ENCODE measurements at places on chromosomes 6 and 20. TPM values are rescaled to one million over a fixed set of nuclear protein-coding genes. Genes with fewer than 3 reads are reported as not detected.

DNA sequence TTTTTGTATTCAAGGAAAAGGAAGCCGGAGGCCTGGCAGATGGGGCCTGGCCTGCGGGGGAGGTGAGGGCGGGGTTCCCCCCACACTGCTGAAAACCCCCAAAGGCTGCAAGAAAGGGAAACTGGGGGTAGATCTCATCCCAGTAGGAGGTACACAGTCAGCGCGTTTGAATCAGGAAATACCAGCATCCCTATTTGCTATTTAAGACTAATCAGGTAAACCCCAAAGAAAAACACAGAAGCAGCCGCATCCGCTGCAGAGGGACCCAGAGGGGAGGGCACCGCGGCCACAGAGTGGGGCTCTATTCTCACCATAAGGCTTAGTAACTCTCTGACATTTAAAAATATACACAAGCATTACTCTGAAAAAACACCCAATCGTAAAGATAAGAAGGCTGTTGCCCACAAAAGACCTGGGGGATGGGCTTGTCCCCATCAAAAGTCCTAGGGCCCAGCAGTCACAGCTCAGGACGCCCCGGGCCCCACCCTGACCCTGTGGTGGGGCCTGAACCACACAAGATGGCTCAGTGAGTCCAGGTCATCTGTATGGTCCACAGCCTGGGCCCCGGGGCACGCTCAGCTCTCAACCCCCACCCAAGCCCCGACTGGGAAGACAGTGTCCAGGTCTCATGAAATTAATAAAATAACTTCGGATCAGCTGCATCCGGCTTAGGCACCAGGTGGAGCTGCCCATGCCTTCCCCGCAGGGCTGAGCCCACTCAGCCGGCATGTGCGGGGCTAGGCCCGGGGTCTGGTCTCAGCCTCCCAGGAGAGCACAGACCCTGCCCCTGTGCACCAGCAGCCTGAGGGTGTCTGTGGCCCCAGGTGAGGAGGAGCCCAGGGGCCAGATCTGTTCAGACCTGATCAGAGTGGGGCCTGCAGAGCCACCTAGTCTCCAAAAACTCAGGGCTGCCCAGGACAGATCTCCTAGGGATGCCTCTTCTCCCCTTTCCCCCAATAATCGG is 31.0 kb downstream of the KCNQ2 start:
- no peaks in the 10 kb centered on the region for H3K36me3 ChIP-seq
- no peak for DNase-seq
- H3K27me3 ChIP-seq: no peaks in the 10 kb centered on the region
- H3K4me1 ChIP-seq: no peaks in the 10 kb centered on the region
- no peak overlapping the region for H3K4me3 ChIP-seq

GRCh38 chr20:32063695-32064094 is 11.7 kb downstream of the HCK start:
- no peak for DNase-seq
- H3K36me3 ChIP-seq: no peaks in the 10 kb centered on the region
- H3K27me3 ChIP-seq: peaks cover 39% of the 10 kb centered on the region
- no peaks in the 10 kb centered on the region for H3K4me1 ChIP-seq

GRCh38 chr6:26457264-26457805 is 420 bp upstream of the BTN2A1 start:
- DNase-seq: peak; percentile 76
- H3K4me3 ChIP-seq: peak overlapping the region; percentile 63
- H3K36me3 ChIP-seq: peaks cover 10% of the 10 kb centered on the region
- H3K4me1 ChIP-seq: peaks cover 46% of the 10 kb centered on the region
- peak overlapping the region; percentile 98 for H3K27ac ChIP-seq

- H3K4me1 ChIP-seq: peaks cover 8% of the 10 kb centered on the region
- H3K36me3 ChIP-seq: no peaks in the 10 kb centered on the region
- H3K27ac ChIP-seq: no peak overlapping the region
- no peaks in the 10 kb centered on the region for H3K27me3 ChIP-seq
- no peak for DNase-seq
- no peak overlapping the region for H3K4me3 ChIP-seq
Observed at GRCh38 chr6:34518669-34519365, 37.3 kb downstream of the SPDEF start.

DNA sequence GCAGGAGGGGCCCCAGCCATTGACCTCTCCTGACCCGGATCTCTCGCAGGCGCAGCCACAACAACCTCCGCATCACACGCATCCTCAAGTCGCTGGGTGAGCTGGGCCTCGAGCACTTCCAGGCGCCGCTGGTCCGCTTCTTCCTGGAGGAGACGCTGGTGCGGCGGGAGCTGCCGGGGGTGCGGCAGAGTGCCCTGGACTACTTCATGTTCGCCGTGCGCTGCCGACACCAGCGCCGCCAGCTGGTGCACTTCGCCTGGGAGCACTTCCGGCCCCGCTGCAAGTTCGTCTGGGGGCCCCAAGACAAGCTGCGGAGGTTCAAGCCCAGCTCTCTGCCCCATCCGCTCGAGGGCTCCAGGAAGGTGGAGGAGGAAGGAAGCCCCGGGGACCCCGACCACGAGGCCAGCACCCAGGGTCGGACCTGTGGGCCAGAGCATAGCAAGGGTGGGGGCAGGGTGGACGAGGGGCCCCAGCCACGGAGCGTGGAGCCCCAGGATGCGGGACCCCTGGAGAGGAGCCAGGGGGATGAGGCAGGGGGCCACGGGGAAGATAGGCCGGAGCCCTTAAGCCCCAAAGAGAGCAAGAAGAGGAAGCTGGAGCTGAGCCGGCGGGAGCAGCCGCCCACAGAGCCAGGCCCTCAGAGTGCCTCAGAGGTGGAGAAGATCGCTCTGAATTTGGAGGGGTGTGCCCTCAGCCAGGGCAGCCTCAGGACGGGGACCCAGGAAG is 4.5 kb upstream of the COL9A3 start:
- peaks cover 68% of the 10 kb centered on the region for H3K36me3 ChIP-seq
- H3K27me3 ChIP-seq: peaks cover 17% of the 10 kb centered on the region
- no peak overlapping the region for H3K4me3 ChIP-seq
- H3K27ac ChIP-seq: no peak overlapping the region
- H3K4me1 ChIP-seq: peaks cover 21% of the 10 kb centered on the region
- DNase-seq: no peak

DNA sequence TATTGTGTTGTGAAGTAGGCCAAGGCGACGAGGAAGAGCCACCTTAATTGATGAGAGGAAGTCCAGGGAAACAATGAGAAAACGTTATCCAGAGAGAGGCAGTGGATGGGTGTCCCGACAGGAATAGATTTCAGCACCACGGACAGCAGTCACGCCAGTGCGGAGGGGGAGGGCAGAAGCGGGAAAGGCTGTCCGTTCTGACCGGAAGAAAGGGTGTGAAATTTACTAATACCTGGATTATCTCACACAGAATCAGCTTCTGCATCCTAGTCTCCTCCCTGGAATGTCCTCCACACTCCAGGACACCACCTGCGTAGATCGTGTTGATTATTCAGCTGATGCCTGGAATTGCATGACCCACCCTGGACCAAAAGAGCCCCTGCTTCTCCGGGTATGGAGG is 7.4 kb upstream of the BPIFA3 start:
- no peaks in the 10 kb centered on the region for H3K4me1 ChIP-seq
- H3K4me3 ChIP-seq: no peak overlapping the region
- DNase-seq: peak; percentile 78
- H3K27ac ChIP-seq: no peak overlapping the region

DNA sequence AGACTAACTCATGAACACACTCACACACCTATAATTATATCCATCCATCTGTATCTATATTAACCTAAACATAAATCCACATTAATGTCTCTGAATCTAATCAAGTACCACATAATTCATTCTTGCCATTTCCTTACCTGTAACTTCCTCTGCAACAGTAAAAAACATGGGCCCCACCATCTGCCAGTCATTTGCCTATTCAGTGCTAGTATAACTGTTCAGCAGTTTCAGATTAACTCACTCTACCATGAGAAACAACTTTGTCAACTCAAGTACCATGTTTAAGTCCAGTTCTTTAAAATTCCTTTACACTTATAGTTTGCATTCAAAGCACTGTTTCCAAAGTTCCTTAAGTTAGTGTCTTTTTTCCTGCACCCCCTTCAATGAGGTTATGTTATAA is 68.8 kb downstream of the LAMP5 start:
- H3K4me1 ChIP-seq: no peaks in the 10 kb centered on the region
- H3K27me3 ChIP-seq: no peaks in the 10 kb centered on the region
- no peaks in the 10 kb centered on the region for H3K36me3 ChIP-seq

DNA sequence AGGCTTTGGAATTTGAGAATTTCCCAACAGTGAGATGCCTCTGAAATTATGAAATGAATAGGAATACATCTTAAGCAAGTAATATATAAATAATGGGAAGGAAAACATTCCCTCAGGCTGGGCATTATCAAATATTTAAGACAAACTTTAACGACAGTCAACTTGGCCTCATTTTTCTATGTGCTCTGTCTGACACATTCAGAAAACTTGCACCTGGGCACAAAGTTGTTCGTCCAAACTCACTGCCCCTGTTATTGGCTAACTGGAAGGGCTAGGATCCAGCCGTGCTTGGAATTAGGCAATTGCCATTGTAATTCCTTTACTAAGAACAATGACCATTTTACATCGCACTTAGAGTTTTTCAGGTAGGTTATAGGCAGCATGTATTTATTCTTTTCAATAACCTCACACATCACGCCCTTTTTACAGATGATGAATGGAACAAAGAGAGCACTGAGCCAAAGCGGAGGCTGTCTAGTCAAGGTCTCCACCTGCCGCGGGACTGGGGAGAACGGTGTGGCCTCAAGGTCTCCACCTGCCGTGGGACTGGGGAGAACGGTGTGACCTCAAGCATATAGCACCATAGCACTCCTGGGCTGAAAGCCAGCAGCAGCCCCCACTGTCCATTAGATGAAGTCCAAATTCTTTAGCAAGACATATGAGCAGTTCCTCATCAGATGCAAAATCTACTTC is 40.7 kb upstream of the FOXQ1 start:
- no peaks in the 10 kb centered on the region for H3K27me3 ChIP-seq
- DNase-seq: no peak
- no peaks in the 10 kb centered on the region for H3K36me3 ChIP-seq
- no peak overlapping the region for H3K4me3 ChIP-seq

Gene PSORS1C2
- polyA plus RNA-seq: not detected

DNA sequence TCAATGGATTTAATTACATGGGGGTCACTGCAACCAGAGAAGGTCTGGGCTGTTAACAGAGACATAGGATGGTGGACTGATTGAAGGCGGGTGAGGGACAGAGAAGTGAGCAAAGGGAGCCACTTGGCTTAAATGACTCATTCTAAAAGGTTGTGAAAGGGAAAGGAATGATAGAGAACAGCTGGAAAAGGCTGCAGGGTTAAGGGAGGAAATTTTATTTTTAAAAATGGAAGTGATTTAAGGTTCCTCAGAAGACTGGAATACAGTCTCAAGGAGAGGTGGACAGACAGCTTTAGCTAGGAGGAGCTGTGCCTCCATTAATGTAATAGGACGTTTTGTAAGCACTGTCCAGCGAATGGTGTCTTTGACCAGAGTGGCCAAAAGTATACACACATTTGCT is 46.7 kb downstream of the RGS17 start:
- no peaks in the 10 kb centered on the region for H3K4me1 ChIP-seq
- H3K4me3 ChIP-seq: no peak overlapping the region
- H3K36me3 ChIP-seq: no peaks in the 10 kb centered on the region
- no peak overlapping the region for H3K27ac ChIP-seq
- no peaks in the 10 kb centered on the region for H3K27me3 ChIP-seq
- no peak for DNase-seq

Gene OPRM1
- not detected for polyA plus RNA-seq

Gene PACRG
- polyA plus RNA-seq: 1.8 TPM

Gene HLA-DRA
- polyA plus RNA-seq: 95.8 TPM

GRCh38 chr6:45574885-45575284 is 197.2 kb upstream of the SUPT3H start:
- no peak overlapping the region for H3K4me3 ChIP-seq
- H3K4me1 ChIP-seq: no peaks in the 10 kb centered on the region
- H3K27ac ChIP-seq: no peak overlapping the region
- H3K36me3 ChIP-seq: no peaks in the 10 kb centered on the region
- DNase-seq: no peak

DNA sequence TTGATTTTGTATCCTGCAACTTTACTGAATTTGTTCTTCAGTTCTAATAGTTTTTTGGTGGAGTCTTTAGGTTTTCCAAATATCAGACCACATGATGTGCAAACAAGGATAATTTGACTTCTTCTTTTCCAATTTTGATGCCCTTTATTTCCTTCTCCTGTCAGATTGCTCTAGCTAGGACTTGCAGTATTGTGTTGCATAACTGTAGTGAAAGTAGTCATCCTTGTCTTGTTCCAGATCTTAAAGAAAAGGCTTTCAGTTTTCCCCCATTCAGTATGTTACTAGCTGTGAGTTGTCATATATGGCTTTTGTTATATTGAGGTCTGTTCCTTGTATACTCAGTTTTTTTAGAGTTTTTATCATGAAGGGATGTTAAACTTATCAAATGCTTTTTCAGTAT is 4.6 kb downstream of the MICB start:
- H3K27ac ChIP-seq: no peak overlapping the region
- DNase-seq: no peak
- H3K27me3 ChIP-seq: no peaks in the 10 kb centered on the region

GRCh38 chr6:15106958-15107643 is 138.8 kb upstream of the JARID2 start:
- H3K4me1 ChIP-seq: no peaks in the 10 kb centered on the region
- no peaks in the 10 kb centered on the region for H3K27me3 ChIP-seq
- H3K27ac ChIP-seq: no peak overlapping the region
- no peaks in the 10 kb centered on the region for H3K36me3 ChIP-seq
- no peak for DNase-seq

DNA sequence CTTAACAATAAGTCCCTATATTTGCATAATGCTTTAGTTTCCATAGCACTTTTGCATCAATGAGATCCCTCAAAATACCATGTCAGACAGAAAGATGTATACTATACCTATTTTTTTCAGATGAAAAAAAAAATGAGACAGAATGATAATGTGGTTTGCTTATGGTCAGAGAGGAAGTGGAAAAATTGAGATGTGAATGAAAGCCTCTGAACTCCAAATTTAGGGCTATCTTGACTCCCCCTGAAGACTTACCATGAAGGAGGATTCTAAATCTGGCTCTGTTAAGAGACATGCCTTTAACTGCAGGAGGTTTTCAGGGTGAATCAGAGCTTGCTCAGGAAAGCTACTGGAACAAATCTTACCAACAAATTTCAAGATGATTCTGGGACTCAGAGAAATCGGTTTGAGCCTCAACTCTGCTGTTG is 176.2 kb downstream of the ISM1 start:
- no peak overlapping the region for H3K4me3 ChIP-seq
- no peaks in the 10 kb centered on the region for H3K27me3 ChIP-seq
- no peak for DNase-seq
- no peaks in the 10 kb centered on the region for H3K36me3 ChIP-seq

DNA sequence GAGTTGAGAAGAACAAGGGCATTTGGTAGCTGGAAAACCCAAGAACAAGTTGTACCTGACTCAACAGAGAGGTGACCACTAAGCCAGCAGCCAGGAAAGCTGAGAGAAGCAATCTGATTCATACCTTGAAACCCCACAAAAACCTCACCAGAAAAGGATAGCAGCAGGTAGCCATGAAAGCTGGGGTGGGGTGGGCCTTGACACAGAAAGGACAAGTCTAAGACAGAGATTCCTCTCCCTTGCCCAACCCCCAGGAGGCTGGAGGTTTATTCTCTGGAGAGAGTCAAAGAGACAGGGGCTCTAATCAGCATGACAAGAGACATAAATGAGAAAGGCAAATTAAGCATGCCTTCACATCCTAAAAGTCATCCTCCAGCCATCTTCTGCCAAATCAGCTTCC is 151.7 kb upstream of the DST start:
- H3K36me3 ChIP-seq: no peaks in the 10 kb centered on the region
- H3K27me3 ChIP-seq: no peaks in the 10 kb centered on the region
- H3K27ac ChIP-seq: no peak overlapping the region
- no peaks in the 10 kb centered on the region for H3K4me1 ChIP-seq

- DNase-seq: no peak
- H3K27ac ChIP-seq: no peak overlapping the region
- H3K36me3 ChIP-seq: no peaks in the 10 kb centered on the region
- H3K27me3 ChIP-seq: peaks cover 4% of the 10 kb centered on the region
- no peaks in the 10 kb centered on the region for H3K4me1 ChIP-seq
Observed at GRCh38 chr6:125346201-125346925, 44.6 kb upstream of the HDDC2 start.

Measured in stomach (tissue), 19 donors.